ENCODE measurements at places on chromosomes 2 and 18.

GRCh38 chr18:48038636-48039035 lies 108.2 kb upstream of the SMAD2 start:
- DNase-seq = peak; percentile 5

- no peak for DNase-seq
Observed at GRCh38 chr2:139964721-139965440, 1184.7 kb upstream of the NXPH2 start.

GRCh38 chr18:48191494-48191893 lies 217.7 kb downstream of the ZBTB7C start:
- no peak for DNase-seq

GRCh38 chr2:238274152-238274865 lies 14.1 kb downstream of the PER2 start:
- no peak for DNase-seq

DNA sequence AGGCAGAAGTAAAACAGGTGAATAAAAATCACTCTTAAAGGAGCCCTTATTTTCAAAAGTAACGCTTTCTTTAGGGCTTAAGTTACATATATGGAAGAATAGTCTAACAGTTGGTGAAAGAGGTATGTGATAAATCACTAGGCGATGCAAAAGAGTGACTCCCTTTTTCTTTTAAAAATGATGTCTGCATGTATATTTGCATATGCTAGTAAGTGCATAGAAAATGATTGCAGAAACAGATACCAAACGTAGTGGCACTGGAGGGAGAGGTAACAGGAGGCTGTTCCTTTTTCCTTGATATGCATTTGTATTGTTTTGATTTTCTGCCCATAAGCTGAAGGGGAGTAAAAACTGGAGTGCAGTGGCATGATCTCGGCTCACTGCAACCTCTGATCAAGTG lies 158.3 kb downstream of the PRPF40A start:
- DNase-seq = no peak

GRCh38 chr2:7792031-7792651 lies 874.9 kb downstream of the RNF144A start:
- no peak for DNase-seq

DNA sequence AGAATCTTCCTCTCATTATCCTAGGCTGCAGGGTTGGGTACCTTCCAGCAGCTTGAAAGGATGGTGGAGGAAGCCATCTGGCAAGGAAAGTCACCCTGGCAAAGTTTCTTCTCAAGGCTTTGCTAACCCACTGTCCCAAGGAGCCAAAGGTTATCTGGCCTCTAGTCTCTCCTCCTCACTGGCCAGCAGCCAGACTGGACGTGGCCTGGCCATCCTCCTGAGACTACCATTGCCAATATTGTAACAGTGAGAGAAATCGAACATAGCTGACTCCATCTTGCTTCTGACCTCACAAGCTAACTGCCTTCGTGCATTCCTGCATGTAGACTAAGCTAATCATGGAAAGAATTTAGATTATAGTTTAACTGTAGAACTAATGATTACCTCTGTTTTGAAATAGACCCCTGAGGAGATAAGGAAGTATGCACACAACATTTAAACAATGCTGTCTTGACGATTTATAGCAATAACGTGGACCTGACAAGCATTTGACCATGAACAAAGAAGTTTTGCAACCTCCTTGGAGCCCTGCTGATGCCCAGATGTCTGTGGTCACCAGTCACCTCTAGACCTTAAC lies 7.8 kb upstream of the ANXA4 start:
- DNase-seq = no peak

- DNase-seq = peak; percentile 93
Observed at GRCh38 chr2:240579771-240580614, 6.5 kb upstream of the CAPN10 start.

- DNase-seq = peak; percentile 62
Observed at GRCh38 chr2:70959851-70960832, 18.3 kb upstream of the ANKRD53 start.

DNA sequence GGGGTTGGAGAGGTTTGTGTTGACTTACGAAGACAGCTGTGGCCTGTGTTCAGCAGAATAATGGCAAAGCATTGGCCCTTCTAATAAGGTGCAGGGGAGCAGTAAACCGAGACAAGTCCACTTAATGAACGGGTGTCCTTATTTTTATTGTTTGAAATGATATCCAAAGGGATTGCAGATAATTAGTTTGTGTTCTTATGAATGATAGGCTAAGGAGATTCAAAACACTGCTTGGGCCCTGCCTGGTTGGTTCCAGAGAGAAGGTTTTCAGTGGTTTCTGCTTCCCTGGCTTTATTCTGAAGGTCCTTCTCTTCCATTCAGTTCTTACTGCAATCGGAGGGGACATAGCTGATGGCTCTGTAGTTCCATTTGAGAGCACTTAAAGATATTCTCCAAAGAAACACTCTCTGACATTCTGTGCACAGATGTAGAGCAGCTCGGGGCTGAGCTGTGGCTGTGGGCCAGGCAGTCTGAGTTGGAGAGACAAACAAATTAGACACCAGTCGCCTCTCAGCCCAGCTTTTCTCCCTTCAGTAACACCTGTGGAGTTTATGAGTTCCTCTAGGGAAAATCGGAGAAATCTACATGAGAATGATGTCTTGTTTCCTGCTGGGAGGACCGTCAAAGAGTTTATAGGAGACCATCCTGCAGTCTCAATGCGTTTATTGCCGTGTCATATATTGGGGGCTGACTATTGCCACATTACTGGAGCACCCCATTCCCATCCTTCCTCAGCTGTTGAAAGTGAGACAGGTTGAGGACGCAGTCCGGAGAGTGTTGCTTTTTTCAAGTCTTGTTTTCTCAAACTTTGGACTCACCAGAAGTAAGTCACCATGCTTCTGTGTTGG lies 6.5 kb downstream of the GREB1 start:
- no peak for DNase-seq

- DNase-seq = no peak
Observed at GRCh38 chr2:236158969-236159777, 9.0 kb downstream of the GBX2 start.

DNA sequence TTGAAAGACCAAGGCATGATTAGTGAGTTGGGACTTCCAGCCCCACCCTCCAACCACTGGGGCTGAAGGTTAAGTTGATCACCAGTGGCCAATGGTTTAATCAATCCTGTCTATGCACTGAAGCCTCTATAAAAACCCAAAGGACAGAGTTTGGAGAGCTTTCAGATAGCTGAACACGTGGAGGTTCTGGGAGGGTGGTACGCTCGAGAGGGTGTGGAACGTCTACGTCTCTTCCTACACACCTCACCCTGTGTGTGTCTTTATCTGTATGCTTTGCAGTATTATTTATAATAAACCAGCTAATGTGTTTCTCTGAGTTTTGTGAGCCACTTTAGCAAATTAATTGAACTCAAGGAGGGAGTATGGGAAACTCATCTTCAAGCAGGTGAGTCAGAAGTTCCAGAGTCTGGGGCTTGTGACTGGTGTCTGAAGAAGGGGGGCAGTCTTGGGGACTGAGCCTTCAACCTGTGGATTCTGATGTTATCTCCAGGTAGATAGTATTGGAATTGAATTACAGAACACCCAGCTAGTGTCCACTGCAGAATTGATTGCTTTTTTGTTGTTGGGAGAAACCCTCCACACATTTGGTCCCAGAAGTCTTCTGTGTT lies 20.3 kb downstream of the ACTR3 start:
- peak; percentile 86 for DNase-seq

DNA sequence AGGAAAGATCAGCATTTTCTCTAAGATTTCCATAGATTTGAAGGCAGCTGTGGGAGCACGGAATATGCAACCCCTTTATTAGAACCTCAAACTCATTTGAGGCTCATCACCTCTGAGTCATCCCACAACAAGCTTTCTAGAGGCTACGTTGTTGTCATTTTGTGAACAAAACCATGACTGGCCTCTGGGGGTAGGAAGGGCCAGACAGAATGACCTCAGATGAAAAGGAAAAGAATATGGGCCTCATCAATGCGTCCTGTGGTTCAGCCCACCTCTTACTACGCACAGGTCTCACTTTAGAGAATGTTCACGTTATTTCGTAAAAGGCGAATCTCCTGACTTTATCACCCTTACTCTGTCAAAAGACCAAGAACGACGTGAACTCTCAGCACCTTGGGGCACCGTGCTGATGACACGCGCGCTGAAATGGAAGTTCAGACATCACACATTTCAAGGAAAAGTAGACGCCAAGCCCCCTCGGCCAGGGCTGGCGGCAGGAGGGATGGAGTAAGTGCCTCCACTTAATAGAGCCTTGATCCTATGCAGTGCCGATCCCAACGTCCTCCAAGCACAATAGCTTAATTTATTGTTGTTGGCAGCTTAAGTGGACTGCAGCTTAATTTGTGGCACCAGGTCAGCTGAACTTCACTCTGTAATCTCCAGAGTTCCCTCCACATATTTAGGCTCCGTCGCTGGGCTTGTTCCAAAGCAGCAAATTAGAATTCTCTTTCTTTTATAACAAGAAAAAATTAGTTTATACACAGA lies 208.3 kb downstream of the EIPR1 start:
- DNase-seq = peak; percentile 57
